Hepatocyte (in vitro differentiated cells): ENCODE measurements at places on chromosomes 2 and 18. TPM values are rescaled to one million over a fixed set of nuclear protein-coding genes. Genes with fewer than 3 reads are reported as not detected.

IL36RN gene
- 0.12 and 0.63 TPM in 2 replicates for total RNA-seq

SCYGR4 gene
- not detected in 2 replicates for total RNA-seq

- H3K4me3 ChIP-seq = no peak overlapping the region
- H3K36me3 ChIP-seq = no peaks in the 10 kb centered on the region
- no peaks in the 10 kb centered on the region for H3K27me3 ChIP-seq
- DNase-seq = no peak
- H3K4me1 ChIP-seq = no peaks in the 10 kb centered on the region
- H3K27ac ChIP-seq = no peak overlapping the region
Observed at GRCh38 chr2:168941297-168941696, 40.2 kb downstream of the G6PC2 start.

GRCh38 chr2:121334581-121335293, 49.7 kb upstream of the TFCP2L1 start:
- H3K4me3 ChIP-seq = no peak overlapping the region
- H3K27ac ChIP-seq = no peak overlapping the region
- DNase-seq = peak; percentile 44
- H3K36me3 ChIP-seq = no peaks in the 10 kb centered on the region

DNA sequence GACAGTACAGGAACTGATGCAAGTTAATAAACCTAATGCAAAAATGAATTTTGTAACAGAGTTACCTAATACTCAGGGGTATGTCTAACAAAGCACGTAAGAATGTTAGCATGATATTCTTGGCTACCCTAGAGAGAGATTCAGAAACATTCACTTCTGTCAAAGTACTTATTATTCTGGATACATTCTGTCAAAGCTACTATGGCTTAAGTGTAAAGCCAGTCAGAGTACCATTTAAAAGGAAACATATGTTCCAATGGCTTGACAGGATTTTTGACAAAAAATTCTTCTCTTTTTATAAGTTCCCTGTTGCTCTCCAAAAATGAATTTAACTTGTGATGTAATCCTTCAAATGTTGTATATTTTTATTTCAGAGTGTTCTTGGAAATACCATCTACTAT, 85.5 kb downstream of the PIGN start:
- no peak for DNase-seq
- H3K36me3 ChIP-seq = no peaks in the 10 kb centered on the region
- H3K4me1 ChIP-seq = no peaks in the 10 kb centered on the region
- no peak overlapping the region for H3K27ac ChIP-seq
- H3K27me3 ChIP-seq = no peaks in the 10 kb centered on the region
- H3K4me3 ChIP-seq = no peak overlapping the region

ADGRF3 gene
- 0.40 and 0.63 TPM in 2 replicates for total RNA-seq

MPHOSPH10 gene
- total RNA-seq = 17.0 and 21.6 TPM in 2 replicates

LIMS2 gene
- total RNA-seq = 3.9 and 4.0 TPM in 2 replicates

DNA sequence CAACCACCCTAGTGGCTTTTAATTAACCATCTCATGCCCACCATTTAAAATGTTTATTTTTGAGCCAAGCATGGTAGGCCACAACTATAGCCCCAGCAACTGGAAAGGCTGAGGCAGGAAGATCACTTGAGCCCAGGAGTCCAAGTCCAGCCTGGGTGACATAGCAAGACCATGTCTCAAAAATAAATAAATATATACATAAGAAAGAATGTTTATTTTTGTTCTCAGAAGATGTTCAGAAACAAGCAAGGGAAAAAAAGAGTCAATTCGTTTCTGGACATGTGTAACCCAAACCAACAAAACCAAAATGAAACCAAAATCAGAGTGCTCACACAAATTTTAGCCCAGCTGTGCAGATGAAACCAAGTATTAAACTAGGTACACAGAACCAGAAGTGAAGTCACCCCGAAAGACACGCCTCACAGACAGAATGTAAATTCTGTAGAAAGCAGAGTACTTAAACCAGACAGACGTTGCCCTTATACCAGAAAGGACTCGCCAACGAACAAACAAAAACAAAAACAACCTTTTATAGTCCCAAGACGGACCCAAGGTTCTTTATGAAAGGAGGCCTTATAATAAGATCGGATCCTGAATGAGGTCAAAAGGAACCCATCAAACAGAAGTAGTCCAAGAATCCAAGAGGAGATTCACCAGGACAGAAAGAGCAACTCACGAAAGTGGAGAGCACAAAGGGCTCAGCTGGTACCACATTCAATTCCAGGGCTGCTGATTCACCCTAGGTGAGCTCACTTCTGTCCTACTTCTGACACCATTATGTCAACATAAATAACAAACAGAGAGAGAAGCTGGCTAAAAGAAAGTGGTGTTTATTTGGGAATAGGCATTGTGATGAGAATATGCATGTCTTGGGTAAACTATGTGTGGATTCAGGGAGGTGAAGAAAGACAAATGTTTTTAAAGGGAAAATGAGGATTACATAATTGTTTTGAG, 31.8 kb upstream of the MTCL1 start:
- H3K36me3 ChIP-seq = no peaks in the 10 kb centered on the region
- DNase-seq = no peak
- no peaks in the 10 kb centered on the region for H3K4me1 ChIP-seq
- no peaks in the 10 kb centered on the region for H3K27me3 ChIP-seq
- no peak overlapping the region for H3K27ac ChIP-seq

DNA sequence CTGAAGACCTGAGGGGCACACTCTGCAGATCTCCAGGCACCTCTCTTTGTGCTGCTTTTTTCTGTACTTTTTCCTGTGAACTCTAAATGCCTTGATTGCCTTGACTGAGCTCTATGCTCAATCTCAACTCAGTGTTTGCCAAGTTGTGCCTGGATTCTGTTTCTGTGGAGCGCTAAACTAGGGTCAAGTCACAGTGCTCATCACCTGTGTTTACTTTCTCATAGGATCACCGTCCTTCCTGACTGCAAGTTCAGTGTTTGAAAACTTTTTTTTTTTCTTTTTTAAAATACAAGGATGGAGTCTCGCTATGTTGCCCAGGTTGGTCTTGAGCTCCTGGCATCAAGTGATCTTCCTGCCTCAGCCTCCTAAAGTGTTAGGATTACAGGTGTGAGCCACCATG, 62.6 kb downstream of the AGPS start:
- H3K27me3 ChIP-seq = no peaks in the 10 kb centered on the region
- no peak for DNase-seq
- H3K4me1 ChIP-seq = no peaks in the 10 kb centered on the region
- H3K36me3 ChIP-seq = peaks cover 3% of the 10 kb centered on the region

DNA sequence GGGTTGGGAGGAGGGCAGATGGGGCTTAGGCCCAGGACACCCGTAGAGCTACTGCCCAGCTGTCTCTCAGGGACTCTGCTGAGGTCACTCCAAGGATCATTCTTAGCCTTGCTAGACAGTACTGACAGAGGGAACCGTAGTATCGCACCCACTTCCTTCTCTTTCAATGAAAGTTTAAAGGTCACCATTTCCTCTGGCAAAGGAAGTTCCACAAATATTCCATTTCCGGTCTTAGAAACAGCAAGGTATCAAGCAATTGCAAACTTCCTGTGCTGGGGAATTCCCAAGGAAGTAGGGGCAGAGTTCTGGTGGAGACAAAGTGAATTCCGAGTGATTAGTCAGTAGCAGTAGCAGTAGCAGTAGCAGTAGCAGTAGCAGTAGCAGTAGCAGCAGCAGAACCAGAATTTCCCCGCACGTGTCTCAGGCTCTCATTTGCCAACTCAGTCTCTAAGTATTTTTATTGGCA, 24.7 kb downstream of the IL1B start:
- no peak overlapping the region for H3K4me3 ChIP-seq
- no peaks in the 10 kb centered on the region for H3K27me3 ChIP-seq
- DNase-seq = peak; percentile 29
- peaks cover 3% of the 10 kb centered on the region for H3K4me1 ChIP-seq
- H3K36me3 ChIP-seq = no peaks in the 10 kb centered on the region

- peaks cover 9% of the 10 kb centered on the region for H3K4me1 ChIP-seq
- no peaks in the 10 kb centered on the region for H3K27me3 ChIP-seq
- H3K27ac ChIP-seq = no peak overlapping the region
- H3K4me3 ChIP-seq = no peak overlapping the region
- no peak for DNase-seq
Observed at GRCh38 chr18:24022161-24022560, 7.6 kb downstream of the TTC39C start.

DNA sequence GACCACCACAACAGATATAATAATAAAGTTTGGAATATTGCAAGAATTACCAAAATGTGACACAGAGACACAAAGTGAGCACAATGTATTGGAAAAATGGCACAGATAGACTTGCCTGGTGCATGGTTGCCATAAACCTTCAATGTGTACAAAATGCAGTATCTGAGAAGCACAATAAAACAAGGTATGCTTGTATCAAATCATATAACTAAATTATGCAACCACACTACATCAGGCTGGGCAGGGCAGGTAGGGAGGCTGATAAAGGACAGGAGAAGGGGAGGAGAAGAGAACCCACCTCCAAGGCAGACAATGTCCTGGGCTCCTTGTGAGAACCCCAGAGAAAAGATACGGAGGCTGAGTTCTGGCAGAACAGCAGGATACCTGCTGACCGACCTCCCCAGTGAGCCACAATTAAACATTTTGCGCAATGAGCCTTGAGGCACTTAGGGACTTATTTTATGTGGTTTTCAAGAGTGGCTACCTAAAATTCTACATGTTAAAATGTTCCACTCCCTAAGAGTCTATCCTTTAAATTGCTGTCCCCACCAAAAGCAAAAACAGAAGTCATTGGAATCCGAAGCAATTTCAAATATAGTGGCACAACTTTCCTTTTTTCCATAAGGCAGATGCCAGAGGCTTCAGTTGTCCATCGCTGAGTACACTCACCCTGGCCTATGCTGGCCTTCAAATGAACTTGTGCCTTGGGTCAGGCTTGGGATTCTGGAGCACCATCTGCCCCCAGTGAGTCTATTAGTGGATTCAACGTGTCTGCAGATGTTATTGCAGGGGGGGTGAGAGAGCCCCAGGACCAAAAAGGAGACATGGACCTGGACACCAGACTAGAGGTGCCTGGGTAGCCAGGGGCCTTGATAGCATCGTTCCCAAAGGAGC, 16.8 kb downstream of the WDFY1 start:
- no peak for DNase-seq
- H3K36me3 ChIP-seq = no peaks in the 10 kb centered on the region
- H3K27ac ChIP-seq = no peak overlapping the region
- no peak overlapping the region for H3K4me3 ChIP-seq

DNA sequence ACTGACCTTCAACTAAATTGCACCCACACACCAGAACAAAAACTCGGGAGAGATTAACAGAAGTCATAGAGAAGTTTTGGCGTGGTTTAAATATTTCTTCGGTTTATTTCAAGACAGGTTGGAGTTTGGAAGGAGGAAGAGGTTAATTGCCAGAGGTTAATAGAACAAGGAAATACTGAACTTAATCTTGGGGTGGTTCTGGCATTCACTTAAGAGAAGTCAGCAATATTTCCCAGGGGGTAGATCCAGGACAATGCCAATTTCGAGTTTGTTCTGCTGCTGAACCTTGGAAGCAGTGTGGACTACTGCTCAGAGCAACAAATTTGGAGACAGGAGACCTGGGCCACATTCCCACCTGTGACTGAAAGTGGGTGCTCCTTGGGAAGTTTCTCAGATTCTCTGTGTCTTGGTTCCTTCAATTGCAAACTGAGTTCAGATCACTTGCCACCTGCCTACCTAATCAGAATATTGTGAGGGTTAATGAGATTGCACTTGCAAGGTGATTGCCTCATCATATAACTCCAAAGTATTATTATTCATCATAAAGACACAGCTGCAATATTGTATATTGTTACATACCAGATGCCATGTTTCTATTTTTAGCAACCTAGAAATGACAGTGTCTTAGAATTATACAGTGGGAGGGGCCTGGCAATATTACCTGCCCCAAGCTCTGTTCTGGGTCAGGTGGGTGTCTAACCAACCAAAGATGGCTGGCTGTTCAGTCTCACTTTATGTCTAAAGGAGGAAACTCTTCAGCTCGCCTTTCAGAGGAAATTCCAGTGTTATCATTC, 217.4 kb downstream of the CDCA7 start:
- DNase-seq = no peak
- H3K27ac ChIP-seq = peak overlapping the region; percentile 69
- no peak overlapping the region for H3K4me3 ChIP-seq

DNA sequence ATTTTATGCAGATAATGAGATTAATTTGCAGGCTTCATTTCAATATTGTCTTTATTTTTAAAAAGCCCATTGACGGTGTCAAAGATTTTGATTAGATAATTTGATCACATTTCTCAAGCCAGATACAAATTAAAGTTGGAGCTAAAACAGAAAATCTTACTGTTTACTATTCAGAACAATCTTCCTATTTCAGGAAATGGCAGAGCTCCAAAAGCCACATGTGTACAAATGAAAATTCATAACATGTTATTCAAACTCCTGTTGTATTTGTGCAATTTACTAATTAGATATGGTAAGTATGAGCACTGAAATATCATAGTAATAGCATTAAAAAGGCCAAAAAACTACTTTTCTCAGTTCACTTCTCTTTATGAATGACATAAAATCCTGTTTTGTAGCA, 682.9 kb downstream of the KCNJ3 start:
- DNase-seq = no peak
- no peaks in the 10 kb centered on the region for H3K27me3 ChIP-seq
- H3K4me1 ChIP-seq = no peaks in the 10 kb centered on the region
- H3K27ac ChIP-seq = no peak overlapping the region

SKOR2 gene
- not detected in 2 replicates for total RNA-seq

GRCh38 chr2:233474308-233475160, 92.0 kb downstream of the USP40 start:
- no peaks in the 10 kb centered on the region for H3K36me3 ChIP-seq
- no peak for DNase-seq
- H3K4me3 ChIP-seq = no peak overlapping the region
- H3K4me1 ChIP-seq = no peaks in the 10 kb centered on the region

MAP3K19 gene
- total RNA-seq = 1.1 TPM in 1 of 2 replicates, not detected in the other

DNA sequence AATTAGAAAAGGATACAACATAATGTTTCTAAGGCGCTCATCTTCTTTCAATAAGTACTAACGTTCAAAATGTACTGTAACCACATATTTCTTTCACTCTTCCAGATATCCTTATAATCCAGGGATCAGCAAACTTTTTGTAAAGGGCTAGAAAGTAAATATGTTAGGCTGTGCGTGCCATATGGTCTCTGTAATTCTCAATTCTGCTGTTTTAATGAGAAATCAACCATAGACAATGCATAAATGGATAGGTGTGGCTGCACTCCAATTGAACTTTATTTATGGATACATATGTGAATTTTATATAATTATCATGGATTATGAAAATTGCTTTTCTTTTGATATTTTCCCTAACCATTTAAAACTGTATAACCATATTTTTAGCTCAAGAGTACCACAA, 459.4 kb downstream of the EPHA4 start:
- H3K4me1 ChIP-seq = no peaks in the 10 kb centered on the region
- no peaks in the 10 kb centered on the region for H3K27me3 ChIP-seq
- DNase-seq = no peak
- H3K27ac ChIP-seq = no peak overlapping the region

- peak; percentile 16 for DNase-seq
- no peaks in the 10 kb centered on the region for H3K36me3 ChIP-seq
- no peak overlapping the region for H3K27ac ChIP-seq
- no peak overlapping the region for H3K4me3 ChIP-seq
Observed at GRCh38 chr2:192029089-192029488, 165.6 kb downstream of the TMEFF2 start.

GRCh38 chr2:208112969-208113368, 11.4 kb downstream of the CRYGD start:
- DNase-seq = no peak
- H3K27ac ChIP-seq = peak overlapping the region; percentile 8
- peaks cover 12% of the 10 kb centered on the region for H3K4me1 ChIP-seq
- no peaks in the 10 kb centered on the region for H3K27me3 ChIP-seq
- H3K36me3 ChIP-seq = no peaks in the 10 kb centered on the region

GPR75 gene
- total RNA-seq = 1.00 and 1.5 TPM in 2 replicates
